ENCODE measurements at places on chromosomes 12 and 14.

DNA sequence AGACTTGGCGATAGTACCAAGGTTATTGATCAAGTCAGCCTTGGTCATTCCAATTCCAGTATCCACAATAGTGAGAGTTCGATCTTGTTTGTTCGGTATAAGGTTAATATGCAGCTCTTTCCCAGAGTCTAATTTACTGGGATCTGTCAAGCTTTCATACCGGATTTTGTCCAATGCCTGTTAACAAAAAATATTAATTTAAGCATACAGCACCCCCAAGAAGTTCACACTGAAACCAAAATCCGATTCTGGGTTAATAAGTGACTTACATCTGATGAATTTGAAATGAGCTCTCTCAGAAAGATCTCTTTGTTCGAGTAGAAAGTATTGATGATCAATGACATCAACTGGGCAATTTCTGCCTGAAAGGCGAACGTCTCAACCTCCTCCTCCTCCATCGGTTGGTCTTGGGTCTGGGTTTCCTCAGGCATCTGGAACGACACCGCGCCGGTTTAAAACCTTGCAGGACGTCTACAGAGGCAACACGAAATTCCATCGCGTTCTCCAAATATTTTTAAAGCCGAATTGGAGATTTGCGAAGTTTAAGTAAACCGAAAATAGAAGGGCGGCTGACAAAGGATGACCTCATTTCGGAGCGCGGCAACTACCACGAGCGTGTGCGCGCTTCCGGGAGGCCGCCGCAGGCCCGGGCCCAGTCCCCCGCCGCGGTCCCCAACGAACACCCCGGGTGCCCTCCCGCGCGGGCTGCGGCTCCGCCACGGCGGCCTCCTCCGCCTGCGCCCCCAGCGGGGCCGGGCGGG lies 716 bp downstream of the HSP90AA1 start:
- no peak for DNase-seq

DNA sequence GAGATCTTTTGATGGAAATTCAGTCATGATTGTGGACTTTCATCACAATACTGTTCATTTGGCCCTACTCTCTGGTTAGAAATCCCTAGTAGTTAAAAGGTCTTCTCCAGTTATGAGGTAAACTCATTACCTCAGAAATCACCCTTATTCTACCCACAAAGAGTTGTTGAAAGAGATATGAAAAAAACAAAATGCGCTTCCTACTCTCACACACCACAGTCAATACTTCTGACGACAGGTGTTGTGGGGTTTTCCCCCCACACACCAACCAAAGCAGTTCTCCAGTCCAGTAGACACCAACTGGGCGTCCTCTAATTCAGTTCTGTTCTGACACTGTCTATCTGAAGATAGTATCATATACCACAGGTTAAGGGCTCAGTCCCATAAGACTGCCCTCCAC lies 54.9 kb downstream of the TRMT5 start:
- no peak for DNase-seq

DNA sequence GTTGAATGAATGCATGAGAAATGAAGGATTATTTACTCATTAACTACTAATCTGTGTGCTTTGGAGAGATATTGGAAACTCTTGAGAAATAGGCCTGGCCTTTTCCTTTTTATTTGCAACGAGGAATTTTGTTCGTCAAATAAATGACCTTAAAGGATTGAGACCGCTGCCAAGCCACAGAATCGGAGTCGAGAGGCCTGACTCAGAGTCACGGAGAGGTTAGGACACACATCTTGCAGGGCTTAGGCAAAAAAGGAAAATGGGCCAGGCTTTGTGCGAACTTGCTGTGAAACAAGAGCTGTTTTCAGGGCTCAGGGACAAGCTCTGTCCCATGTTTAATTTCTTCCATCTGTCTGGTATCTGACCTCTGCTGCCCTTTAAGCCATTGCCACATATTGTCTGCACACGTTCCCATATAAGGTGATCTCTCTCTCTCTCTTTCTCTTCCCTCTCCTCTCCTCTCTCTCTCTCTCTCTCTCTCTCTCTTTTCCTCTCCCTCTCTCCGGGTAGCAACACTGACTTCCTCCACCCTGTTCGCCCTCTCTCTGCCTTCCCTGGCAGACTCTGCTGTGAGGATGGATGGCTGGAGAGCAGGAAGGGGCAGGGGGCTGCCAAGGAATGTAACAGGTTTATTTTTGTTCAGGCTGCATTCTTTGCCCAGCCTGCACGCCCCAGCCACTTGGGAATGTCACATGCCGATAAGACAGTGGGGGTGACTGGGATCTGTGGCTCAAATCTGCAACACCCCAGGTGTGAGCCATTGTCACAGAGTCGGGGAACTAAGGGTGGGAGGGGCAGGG lies 14.9 kb upstream of the IFT81 start:
- DNase-seq: no peak

GRCh38 chr12:116398193-116398592 lies 120.7 kb upstream of the MED13L start:
- no peak for DNase-seq

- DNase-seq: no peak
Measured at GRCh38 chr12:34400411-34400881, 378.1 kb downstream of the ALG10 start.

DNA sequence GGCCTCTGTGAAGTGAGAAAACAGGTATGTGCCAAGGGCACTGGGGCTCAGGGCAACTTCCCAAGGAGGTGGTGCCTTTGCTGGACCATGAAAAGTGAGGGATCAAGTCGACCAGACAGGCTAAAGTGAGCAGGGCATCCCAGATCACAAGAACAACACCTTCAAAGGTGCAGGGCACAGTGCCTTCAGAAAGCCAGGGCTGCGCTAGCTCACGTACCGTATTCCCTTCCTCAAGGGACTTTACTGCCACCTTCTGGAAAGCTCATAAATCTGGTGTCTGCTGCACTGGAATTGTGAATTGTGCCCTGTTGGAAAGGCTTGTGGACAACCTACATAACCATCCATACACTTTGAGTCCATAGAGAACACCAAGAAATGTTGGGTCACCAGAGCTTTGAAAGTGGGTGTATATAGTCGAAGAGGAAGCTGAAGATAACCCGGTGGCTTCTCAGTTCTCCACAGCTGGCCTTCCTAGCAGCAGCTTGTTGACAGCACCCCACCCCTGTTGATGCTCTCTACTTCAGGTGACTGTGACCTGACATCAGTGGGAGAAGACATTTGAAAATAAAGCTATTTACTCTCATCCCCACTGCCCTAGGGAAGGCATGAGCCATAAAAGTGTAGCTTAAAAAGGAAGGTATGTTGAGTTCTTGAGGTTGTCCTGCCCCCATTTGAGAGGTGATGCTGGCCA lies 24.5 kb downstream of the FIGNL2 start:
- no peak for DNase-seq

GRCh38 chr14:70152704-70153103 lies 36.0 kb downstream of the SLC8A3 start:
- DNase-seq: no peak

Measured in SIG-M5 (cell line).